ENCODE measurements at places on chromosomes 7 and 10. TPM values are rescaled to one million over a fixed set of nuclear protein-coding genes. Genes with fewer than 3 reads are reported as not detected.

DNA sequence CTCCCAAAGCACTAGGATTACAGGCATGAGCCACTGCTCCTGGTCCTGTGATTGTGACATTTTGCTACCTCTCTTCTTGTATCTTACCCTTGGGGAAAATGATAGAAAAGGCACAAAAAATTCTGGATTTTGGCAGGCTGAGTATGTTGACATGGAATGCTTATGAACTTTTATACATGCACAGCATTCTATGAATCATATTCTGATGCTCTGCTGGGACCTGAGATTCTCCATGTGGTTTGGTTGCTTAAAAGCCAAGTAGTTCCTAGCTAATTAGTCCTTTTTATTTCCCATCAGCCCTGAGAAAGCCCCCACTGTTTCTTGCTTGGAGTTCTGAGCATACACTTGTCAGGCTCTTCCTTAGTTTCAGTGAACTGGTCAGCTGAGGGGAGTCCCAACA lies 8.3 kb upstream of the KAZALD1 start:
- no peaks in the 10 kb centered on the region for H3K36me3 ChIP-seq
- H3K27me3 ChIP-seq: peaks cover 24% of the 10 kb centered on the region
- H3K4me1 ChIP-seq: no peaks in the 10 kb centered on the region
- H3K27ac ChIP-seq: no peak overlapping the region
- H3K4me3 ChIP-seq: no peak overlapping the region
- no peak for DNase-seq

GRCh38 chr10:73589563-73590126 lies 1.5 kb downstream of the USP54 start:
- no peak overlapping the region for H3K27ac ChIP-seq
- DNase-seq: no peak
- H3K36me3 ChIP-seq: no peaks in the 10 kb centered on the region
- H3K4me3 ChIP-seq: no peak overlapping the region

- peak overlapping the region; percentile 87 for H3K4me3 ChIP-seq
- H3K4me1 ChIP-seq: peaks cover 36% of the 10 kb centered on the region
- H3K36me3 ChIP-seq: no peaks in the 10 kb centered on the region
Observed at GRCh38 chr7:118182593-118183427, 1.2 kb upstream of the LSM8 start.

DNA sequence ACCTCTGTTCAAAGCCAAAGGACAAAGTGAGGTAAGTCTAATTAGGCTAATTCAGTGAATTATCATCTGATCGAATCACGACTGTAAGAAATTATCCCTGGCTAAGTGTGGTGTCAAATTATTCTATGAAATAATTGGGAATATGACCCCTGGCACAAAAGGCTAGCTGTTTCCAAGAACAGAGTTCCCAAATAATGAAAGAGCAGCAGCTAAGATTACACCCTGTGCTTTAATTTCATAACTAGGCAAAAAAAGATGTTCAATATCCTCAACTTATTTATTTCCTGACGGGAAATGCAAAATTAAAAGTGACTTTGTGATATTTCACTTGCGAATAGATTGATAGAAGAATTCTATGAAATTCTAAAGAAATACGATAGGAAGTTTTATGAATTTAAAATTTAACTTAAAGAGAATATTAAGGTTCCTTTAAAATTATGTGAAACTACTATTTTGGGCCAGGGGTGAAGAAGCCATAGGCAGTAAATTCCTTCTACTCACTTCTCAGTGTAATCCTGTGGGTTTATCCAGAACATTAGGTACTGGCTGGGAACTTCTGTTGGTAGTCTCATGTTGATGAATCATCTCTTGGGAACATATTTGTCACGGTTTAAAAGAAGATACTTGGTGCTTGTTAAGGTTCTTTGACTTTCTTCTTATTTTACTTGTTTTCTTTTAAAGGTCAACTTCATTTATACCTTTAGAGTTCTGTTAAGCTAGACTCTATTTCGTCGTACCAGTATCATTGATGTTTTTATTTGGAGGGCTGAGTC lies 148.5 kb downstream of the POLR1F start:
- H3K36me3 ChIP-seq: no peaks in the 10 kb centered on the region
- H3K4me3 ChIP-seq: no peak overlapping the region
- no peaks in the 10 kb centered on the region for H3K27me3 ChIP-seq
- H3K27ac ChIP-seq: no peak overlapping the region
- no peaks in the 10 kb centered on the region for H3K4me1 ChIP-seq

GRCh38 chr7:93159490-93159889 lies 11.3 kb upstream of the SAMD9L start:
- H3K4me1 ChIP-seq: no peaks in the 10 kb centered on the region
- DNase-seq: no peak
- H3K4me3 ChIP-seq: no peak overlapping the region
- H3K27me3 ChIP-seq: no peaks in the 10 kb centered on the region
- no peaks in the 10 kb centered on the region for H3K36me3 ChIP-seq
- no peak overlapping the region for H3K27ac ChIP-seq

GRCh38 chr10:672992-673391 lies 16.5 kb downstream of the DIP2C start:
- H3K27ac ChIP-seq: no peak overlapping the region
- no peak for DNase-seq
- no peaks in the 10 kb centered on the region for H3K36me3 ChIP-seq
- H3K27me3 ChIP-seq: no peaks in the 10 kb centered on the region

GRCh38 chr10:90274721-90275468 lies 573.5 kb downstream of the KIF20B start:
- no peak overlapping the region for H3K4me3 ChIP-seq
- H3K27me3 ChIP-seq: no peaks in the 10 kb centered on the region
- H3K27ac ChIP-seq: no peak overlapping the region
- no peaks in the 10 kb centered on the region for H3K36me3 ChIP-seq
- H3K4me1 ChIP-seq: peaks cover 4% of the 10 kb centered on the region

LIPF gene
- not detected for total RNA-seq

NKX6-2 gene
- not detected for total RNA-seq
